ENCODE measurements at places on chromosomes 4 and X.

DNA sequence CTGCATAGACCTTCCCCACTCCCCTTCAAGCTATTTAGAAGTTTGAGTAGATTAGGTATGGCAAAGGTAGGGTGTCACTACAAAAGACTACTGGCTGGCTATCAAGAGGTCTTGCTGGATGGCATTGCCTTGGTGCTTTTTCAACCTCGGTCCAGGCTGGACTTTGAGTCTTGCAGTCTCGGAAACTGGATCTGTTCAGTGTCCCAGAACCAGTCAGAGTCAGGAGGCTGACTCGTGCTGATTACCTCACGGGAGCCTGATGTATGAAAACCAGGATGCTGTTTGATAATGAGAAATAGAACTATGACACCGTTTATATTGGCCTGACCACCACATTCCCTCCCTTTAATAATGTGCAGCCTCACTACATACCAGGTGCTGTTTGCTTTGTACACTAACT, 2.7 kb upstream of the PHKA1 start:
- no peak for DNase-seq

DNA sequence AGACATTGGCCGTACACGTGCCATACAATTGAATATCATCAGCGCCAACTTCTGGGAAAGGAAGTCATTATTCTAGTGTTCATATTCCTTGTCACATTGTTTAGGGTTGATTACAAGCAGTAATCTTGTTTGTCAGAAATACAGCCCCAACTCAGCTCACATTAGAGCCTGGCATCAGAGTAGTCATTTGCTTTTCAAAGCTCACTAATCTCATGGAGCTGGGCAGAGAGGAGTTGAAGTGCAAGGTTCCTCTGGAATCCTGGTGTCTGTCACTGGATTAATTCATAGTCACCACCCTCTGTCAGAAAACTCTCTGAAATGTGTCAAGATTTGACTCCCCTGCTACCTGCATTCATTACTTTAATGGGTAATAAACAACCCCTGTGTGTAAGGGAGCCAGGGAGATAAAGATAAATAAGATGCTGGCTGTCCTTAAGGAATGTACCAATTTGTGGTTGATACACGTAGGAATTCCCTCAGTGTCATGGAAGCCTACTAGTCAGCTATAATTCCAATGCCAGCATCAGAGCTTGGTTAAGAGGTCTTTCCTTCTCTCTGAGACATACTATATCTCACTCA, 43.7 kb upstream of the S100G start:
- DNase-seq, result no peak

- DNase-seq, result no peak
These were observed 109.9 kb downstream of the SH3RF1 start for GRCh38 chr4:169160825-169161224.

- DNase-seq, result no peak
These were observed 1.8 kb downstream of the PLXNA3 start for GRCh38 chrX:154459832-154460231.

- DNase-seq, result no peak
These were observed 127.3 kb downstream of the AFAP1 start for GRCh38 chr4:7812231-7812857.

DNA sequence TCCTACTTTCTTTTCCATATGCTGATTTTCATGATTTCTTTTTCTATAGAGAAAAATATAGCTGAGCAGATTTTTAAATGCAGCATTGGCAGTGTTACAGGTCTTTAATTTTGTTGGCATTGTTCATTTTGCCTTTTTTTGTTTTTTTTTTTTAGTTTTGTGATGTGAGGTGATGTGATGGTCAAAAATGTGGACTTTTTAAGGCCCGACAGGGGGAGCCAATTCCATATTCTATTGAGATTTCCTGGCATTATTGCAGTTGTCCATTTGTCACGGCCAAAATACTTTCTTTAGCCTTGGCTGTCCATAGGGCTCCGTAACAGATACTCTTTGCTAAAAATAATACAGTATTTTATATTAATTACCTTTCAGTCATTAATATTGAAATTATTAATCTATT, 47.8 kb downstream of the SLIT2 start:
- no peak for DNase-seq

- DNase-seq, result no peak
These were observed 145.9 kb downstream of the IRS4 start for GRCh38 chrX:108590496-108590895.

DNA sequence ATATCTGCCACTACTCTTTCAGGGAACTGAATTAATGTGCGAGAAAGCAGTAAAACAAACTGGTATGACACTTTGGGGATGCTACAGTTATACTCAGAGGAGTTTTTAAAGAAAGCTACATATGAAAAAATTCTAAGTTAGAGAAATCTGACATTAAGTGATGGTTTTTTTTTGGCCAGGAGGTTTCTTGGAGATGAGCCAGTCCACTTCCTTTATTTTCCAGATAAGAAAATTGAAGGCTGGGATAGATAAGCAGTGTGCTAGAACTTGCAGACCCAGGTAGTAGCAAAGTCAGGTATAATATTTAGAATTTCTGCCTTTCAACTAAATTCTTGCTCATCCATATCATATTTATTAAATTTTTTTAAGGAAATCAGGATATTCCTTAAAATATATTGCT, 106.8 kb downstream of the FAT4 start:
- no peak for DNase-seq

GRCh38 chrX:8201896-8202331, 30.8 kb upstream of the VCX2 start:
- no peak for DNase-seq

DNA sequence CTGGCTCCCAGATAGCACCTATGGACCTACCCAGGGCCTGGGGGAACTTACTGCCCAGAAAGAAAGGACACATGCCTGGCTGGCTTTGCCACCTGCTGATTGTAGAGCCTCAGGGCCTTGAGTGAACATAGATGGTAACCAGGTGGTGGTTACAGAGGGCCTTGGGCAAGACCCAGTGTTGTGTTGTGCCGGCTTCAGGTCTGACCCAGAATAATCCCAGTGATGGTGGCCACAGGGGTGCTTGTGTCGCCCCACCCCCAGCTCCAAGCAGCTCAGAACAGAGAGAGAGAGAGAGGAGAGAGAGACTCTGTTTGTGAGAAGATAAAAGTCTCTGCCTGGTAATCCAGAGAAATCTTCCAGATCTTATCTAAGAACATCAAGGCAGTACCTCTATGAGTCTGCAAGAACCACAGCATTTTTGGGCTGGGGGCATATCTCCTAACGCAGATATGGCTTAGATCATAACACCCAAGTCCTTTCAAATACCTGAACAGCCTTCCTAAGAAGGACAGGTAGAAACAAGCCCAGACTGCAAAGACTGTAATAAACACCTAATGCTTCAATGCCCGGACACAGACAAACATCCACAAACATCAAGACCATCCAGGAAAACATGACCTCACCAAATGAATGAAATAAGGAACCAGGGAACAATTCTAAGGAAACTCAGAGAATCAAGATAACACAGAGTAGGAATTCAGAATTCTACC, 16.3 kb upstream of the RP2 start:
- no peak for DNase-seq
